ENCODE measurements at places on chromosomes 1 and 21.
A peak's percentile ranks its signal among the peaks of the same experiment; 100 is the strongest.

DNA sequence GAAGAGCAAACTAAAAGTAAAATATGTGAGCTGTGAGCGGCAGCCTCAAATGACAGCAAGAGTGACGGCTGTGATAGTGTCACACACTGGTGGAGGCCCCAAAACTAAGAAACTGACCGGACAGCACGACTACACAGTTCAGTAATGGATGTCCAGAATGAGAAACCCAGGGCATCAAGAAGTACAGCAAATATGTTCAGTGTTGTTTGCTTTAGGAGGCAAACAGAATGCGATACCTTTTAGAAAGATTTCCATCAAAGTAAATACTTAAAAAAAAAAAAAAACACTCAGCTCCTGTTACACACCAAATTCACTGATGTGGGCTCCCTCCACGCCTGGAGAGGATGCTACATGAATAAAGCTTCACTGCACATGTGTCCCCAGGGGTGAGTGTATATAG, 1.1 kb upstream of the PKP1 start:
- DNase-seq, result no peak

DNA sequence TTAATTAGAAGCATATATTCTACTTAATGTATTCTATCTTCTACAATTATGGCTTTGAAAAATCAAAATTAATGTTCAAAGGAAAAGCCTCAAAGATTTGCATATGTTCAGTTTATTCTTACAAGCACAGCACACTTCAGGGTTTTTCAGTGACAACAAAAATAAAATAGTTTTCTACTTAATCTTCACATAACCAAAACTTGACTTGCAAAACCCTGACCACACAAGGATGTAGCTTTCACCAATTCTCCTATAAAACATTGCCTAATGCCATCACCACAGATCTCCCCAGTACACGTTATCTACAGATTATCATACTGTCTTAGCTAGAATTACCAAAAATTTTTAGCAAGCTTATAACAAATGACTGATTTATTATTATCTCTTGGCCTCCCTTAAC, 23.3 kb downstream of the LPAR3 start:
- no peak for DNase-seq

- DNase-seq, result peak; percentile 73
Measured at GRCh38 chr1:2224170-2224584, 3.9 kb upstream of the SKI start.

GRCh38 chr1:57124170-57124569, 158.4 kb upstream of the C8B start:
- no peak for DNase-seq

Data from suppressor macrophage (primary cell).